ENCODE measurements at places on chromosomes 13 and 19.

- no peak for DNase-seq
Measured at GRCh38 chr19:53870485-53870844, 2.8 kb downstream of the MYADM start.

DNA sequence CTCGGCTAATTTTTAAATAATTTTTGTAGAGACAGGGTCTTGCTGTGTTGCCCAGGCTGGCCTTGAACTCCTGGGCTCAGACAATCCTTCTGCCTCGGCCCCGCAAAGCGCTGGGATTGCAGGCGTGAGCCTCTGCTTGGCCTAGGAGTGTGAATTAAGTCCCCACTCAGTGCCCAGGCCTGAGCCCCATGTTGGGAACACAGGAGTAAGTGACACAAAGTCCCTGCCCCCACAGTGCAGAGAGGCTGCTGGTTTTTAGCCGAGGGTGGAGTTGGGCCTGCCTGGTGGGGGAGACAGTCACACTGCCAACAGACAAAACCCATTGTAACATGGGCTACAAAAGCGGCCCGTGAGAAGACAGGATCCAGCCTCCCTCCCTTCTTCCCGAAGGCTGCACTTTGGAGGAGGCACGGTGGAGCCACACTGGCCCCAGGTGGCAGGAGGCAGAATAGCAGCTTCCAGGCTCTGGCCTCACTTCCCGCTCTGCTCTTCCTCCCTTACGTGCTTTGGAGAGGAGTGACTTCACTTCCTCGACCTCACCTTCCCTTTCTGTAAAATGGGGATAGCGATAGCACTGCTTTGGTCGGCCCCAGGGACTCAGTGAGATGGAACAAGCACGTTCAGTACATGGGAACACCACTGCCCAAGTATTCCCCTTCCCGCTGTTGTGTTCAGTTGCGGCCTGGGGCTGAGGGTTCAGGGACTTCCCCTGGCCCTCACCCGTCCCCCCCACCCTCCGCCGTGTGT is 15.2 kb upstream of the EHD2 start:
- DNase-seq: peak; percentile 93

DNA sequence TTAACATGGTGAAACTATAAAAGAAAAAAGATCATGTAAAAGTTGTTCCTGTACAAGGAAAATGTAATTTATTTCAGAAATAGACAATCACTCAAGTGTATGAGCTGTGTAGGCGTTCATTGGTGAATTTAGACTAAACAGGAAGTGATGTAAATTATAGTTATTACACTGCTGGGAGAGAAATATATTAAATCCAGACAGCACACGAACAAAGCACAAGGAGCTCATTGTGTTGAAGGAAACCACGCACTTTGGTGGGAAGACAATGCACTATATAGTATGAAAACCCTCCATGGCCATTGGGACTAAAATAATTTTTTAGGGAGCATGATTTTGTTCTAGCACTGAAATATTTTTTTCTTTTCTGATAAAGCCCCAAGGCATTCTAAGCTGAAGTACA is 450.5 kb downstream of the KLF12 start:
- no peak for DNase-seq

GRCh38 chr13:100090861-100091260 is 2.0 kb downstream of the PCCA start:
- DNase-seq: no peak

GRCh38 chr13:113489549-113490495 is 689 bp downstream of the DCUN1D2 start:
- peak; percentile 66 for DNase-seq

- DNase-seq: no peak
Measured at GRCh38 chr13:104011505-104012241, 945.5 kb upstream of the SLC10A2 start.

DNA sequence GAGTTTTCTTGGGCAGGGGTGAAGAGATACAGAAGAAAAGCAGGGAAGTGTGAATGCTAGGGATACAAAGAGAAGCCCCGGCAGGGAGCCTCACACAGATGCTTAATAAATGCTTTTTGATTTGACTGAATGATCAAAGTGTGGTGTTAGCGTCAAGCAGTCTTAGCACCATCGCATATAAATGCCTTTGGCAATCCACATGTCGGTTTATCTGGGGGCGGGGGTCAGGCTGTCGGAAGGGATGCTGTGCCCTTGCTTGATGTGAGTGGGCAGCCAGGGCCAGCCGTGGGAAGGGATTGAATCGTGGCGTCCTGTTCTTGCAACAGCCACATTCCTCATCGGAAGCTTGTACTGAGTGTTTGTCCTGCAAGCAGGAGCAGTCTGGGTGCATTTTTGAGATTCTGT is 173.1 kb downstream of the LACC1 start:
- peak; percentile 34 for DNase-seq

DNA sequence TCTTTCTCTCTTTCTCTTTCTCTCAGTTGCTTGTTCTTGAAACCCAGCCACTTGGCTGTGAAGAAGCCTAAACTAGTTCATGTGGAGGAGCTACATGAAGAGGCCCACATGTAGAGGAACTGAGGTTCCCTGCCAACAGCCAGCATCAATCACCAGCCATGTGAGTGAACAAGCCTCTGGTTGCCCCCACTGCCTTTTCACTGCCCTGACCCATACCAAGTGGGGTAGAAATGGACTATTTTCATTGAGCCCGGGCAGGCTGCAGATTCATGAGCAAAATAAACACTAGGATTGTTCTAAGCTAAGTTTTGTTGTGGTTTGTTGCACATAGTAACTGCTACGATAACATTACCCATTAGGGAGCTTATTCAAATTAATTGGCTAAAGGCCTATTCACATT is 78.7 kb upstream of the FAM216B start:
- no peak for DNase-seq

- DNase-seq: peak; percentile 54
Measured at GRCh38 chr19:52735734-52736133, 890 bp upstream of the ZNF611 start.

- DNase-seq: no peak
Measured at GRCh38 chr19:46823049-46823448, 27.6 kb downstream of the AP2S1 start.

DNA sequence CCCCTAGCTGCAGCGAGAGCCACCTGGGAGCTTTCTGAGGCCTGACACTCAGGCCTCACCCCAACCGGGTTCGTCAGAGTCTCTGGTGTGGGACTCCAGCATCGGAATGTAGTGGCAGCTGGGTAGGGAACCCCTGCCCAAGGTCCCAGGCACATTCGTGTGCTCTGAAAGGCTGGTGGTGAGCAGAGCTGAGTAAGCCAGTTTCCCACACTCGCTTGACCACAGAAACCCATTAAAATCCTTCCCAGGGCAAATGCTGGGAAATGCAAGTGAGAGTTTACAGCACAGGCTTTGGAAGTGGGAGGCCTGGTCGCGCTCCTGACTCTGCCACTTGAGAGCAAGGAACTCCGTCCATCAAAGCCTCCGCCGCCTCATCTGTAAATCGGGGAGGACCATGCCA is 4.2 kb downstream of the TRAPPC6A start:
- no peak for DNase-seq

DNA sequence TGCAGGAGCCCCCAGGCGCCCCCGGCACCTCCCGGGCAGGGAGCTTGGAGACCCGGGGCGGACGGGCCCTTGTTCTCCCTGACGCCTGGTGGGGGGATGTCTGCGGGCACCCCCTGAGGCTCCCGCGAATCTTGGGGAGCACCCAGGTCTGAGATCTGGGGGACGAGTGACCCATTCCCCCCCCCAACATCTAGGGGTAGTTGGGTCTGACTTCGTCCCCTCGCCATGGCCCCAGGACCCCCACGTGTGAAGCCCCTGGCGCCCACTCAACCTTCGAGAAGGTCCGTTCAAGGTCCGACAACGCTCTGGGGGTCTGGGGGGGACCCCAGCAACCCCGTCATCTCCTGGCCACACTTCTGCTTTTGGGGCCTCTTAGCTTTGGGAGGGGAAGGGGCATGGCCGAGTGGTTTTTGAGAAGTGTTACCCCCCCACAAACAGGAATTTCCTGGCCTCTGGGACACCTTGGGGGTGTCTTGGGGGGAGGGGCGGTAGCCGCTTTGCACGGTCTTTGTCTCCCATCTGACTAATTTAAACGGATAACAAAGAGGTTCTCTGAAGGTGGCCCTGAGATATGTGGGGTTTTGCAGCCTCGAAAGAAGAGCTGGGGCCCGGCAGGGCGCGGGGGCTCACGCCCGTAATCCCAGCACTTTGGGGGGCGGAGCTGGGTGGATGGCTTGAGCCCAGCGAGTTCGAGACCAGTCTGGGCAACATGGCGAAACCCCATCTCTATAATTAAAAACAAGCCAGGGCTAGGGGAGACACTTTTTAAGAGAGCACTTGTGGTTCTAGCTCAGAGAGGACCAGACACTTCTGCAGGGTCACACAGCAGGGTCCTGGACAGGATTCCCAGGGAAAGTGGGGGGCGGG is 608 bp downstream of the CNN2 start:
- no peak for DNase-seq

DNA sequence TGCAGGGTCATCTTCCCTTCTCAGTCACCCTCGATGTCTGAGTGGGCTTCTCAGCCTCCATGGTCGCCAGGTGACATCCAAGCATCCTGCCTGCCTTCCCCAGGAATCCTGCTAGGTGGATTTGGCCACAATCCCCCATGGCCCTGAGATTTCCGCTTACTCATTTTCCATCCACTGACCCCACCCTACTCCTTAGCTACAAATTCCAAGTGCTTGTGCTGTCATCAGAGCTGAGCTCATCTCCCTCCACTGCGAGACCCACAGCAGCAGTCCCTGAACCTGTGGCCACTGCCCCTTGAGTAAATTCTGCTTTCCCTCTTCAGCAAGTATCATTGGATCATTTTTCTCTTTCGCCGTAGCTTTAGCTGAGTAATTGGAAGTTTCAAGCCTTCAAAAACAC is 90.5 kb upstream of the ANKRD10 start:
- DNase-seq: peak; percentile 65

- DNase-seq: no peak
Measured at GRCh38 chr19:47023448-47023794, 3.8 kb downstream of the NPAS1 start.

DNA sequence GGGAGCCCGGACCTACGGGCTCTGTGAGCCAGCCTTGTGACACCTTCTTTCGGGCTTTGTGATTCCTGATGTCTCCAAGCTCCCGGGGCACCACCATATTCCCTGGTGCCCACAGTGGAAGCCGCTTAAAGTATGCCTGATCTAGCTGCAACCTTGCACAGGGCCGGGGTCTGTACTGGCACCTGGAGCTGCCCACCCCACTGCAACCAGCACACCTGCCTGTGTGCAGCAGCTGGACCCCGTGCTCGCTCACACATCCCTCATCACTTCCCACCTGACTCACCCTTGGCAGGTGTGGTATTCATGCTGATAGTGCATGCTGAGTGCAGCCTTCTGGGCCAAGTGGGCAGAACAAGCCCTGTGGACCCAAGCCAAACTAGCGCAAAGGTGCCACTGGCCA is 1981.1 kb upstream of the PCDH20 start:
- DNase-seq: no peak

DNA sequence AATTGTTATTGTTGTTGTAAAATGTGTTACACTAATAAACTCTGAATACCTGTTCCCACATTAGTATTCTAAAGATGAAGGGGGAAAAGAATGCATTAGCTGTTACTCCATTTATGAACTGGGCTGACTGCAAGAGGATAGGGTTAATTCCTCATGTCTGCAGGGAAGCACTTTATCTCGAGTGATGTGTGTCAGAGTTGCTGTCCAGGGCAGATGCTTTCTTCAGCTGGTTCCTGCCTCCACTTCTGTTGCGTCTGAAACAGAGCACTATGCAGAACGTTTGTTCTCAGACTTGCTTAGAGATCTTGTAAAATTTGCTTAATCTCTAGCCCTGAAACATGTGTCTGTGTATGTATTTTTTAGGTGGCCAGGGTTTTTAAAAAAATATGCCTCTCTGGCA is 318.8 kb downstream of the SPRY2 start:
- no peak for DNase-seq

- DNase-seq: no peak
Measured at GRCh38 chr19:16222806-16223205, 25.1 kb downstream of the AP1M1 start.

- no peak for DNase-seq
Measured at GRCh38 chr19:49335071-49335783, at the start of gene CD37. CD37 (plus strand) TSS chr19:49335406; CDS start chr19:49335541, 135 bp downstream.

GRCh38 chr19:42857544-42857867 is 22.0 kb downstream of the PSG1 start:
- no peak for DNase-seq
